ENCODE measurements at places on chromosomes 6 and 20. TPM values are rescaled to one million over a fixed set of nuclear protein-coding genes. Genes with fewer than 3 reads are reported as not detected.

DNA sequence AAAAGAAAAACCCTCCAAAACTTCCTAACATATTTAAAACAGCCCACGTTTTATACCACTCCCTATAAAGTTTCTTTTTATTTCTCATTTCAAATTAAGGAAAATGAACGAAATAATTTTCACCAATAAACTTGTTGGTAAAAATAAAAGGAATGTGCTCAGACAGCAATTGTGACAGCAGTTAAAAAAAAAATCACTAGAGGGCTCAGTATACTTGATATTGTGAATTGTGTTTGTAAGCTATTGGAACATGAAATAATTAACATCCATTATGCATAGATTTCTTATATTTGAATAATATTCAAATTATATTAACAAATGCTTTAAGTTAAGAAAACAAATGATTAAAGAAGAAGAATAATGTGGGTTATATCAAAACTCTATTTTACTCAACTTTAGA, 105.5 kb downstream of the ASCC3 start:
- DNase-seq, result no peak

GRCh38 chr20:43545837-43546578, 12.8 kb upstream of the SGK2 start:
- no peak for DNase-seq

- DNase-seq, result no peak
These were observed 135.6 kb downstream of the TFAP2C start for GRCh38 chr20:56764671-56765070.

DNA sequence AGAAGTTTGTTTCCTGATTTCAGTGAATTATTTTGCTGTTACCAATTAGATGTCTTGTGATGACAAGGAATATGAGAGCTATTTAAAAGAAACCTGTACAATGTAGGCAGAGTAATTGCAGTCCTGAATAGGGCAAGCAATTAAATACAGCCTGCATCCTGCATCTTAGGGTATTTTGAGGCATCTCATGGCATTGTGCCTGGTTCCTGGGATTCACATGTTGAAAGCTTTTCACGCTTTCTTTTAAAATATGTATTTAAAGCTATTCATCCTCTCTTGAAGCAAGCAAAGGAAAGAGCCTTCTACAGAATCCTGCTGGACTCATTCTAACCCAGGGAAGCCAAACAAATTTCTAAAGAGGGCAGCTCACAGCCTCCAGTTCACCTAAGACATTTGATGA, 4.7 kb upstream of the RRAGD start:
- DNase-seq, result no peak

The TP53TG5 gene
- not detected for total RNA-seq
